ENCODE measurements at places on chromosomes 2 and 18.

DNA sequence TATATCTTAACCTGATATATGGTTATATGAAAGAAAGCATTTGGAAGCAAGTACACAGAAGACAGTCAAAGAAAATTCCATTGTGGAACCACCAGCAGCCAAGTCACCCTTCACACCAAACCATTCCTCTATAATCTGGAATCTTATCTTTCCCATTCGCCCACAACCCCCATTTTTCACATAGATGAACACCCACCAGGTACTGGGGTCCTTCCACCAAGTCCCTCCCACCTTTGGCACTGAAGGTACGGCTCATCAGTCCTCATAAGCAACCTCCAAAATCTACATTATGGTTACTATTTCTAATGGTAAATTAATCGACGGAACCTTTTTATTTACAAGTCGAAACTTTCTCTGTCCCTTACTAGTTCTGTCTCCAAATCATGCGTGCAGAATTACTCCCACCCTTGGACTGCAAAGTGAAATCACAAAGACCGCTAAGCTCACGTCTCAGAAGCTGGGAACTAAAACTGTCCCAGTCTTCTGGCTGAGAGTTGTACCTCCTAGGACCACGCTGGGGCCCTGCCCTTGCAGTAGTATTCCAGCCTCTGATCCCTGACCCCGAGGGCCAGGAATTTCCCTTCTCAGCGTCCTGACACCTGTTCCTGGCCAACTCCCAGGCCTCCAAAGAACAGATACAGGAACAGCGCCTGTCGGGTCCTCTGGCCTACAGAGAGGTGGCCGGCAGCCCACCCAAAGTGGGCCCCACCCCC, 702 bp downstream of the OLA1 start:
- DNase-seq = peak; percentile 28

DNA sequence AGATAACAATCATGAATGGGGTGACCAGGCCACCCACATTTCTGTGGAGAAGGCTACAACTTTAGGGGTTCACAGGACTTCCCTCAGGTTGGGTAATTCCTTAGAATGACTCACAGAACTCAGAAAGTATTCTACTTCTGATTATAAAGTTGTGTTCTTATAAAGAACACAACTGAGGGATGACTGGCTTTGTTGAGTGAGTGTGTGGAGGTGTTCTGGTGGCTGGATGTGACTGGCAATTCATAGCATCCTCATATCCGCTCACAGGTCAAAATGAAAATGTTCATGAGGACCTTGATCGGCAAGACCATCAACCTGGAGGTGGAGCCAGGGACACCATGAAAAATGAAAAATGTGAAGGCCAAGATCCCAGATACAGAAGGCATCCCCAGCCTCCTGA, 143.3 kb upstream of the CAB39 start:
- no peak for DNase-seq

DNA sequence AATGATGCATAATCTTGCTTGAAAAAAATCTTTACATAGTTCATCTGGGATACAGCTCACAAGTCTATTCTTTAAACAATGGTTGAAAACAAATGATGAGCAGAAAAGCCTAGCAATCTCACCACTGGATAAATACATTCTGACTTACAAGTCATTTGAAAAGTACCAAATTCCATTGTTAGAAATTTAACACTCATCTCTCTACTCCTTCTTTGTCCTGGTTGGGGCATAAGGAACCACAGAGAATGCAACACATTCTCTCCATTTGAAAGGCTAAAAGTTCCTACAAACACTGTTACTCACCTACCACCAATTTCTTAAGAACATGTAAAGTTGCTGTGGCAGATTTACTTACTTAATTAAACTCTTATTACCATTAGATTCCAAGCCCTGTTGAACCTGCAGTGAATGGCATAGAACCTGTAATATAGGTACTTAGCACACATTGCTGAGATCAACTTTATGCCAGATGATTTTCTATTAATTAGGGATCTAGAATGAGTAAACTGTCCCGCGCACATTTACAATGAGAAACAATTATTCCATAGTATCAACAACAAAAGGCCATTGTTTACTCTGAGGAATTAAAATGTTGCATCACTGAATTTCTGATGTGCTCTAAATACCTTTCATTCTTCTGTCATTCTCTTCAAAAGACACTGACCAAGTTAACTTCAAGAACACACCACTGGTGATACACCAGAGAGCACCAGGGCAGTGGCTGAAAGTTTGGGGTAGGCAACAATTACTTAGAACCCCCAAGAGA, 69.6 kb downstream of the CABYR start:
- peak; percentile 37 for DNase-seq

DNA sequence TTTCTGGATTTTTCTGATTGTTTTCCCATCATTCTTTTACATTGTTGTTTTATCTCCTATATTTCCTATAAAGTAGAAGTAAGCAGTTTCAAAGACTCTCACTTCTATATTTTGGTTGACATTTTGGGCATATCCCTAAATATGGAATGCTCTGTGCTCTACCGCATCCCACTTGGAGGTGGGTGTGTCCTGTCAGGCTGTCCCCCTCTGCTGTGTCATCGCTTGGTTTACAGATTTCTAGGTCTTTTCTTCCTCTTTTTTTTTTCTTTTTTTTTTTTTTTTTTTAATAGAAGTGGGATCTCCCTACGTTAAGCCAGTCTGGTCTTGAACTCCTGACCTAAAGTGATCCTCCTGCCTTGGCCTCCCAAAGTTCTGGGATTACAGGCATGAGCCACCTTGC, 13.3 kb downstream of the DGKD start:
- no peak for DNase-seq

DNA sequence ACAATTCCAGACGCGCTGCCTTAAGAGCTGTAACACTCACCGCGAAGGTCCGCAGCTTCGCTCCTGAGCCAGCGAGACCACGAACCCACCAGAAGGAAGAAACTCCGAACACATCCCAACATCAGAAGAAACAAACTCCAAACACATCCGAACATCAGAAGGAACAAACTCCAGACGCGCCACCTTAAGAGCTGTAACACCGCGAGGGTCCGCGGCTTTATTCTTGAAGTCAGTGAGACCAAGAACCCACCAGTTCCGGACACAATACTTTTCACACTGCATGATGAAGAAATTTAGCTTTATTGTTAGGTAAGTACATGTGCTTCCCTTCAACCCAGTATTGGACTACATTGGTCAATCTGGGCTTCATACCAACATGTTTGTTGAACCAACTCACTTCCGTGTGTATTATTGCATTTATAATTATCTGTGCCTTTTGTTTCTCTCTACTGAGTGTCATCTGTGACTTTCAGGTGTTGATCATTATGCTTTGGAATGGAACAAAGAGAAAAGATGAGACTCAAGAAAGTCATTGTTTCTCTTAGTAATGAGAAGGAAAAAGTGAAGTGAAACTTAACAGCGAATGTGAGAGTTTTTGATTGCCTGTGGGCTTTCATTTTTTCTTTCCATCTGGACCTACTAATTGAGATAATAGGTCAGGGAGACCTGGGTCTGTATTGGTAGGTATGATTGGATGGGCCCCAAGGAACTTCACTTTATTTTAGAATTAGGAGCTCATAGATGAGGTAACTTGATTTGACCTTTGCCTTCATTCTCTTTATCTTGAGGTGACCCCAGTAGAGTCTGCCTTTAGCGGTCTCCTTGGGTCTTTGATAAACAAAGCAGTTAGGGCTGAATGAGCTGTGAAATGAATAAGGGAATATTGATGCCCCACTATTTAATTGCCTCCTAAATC, 76.1 kb upstream of the CAVIN2 start:
- DNase-seq = no peak

DNA sequence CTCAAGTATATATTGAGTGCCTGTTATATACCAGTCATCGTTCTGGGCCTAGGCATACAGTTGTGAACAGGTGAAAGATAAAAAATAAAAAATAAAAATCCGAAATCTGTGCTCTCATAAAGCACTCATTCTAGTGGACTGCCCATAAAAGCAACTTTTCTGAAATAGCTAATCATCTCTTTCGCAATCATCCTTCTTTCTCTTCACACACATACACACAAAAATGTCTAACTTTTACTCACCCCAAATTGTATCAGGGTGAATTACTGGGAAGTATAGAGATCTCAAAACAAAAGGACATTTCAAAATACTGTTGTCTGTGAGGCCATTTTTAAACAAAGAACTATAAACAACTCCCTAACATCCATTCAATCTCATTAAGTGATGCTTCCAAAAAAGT, 29.6 kb upstream of the ORC2 start:
- DNase-seq = no peak

GRCh38 chr2:62589691-62590356, 83.8 kb upstream of the TMEM17 start:
- no peak for DNase-seq

GRCh38 chr2:179096090-179096489, 46.2 kb upstream of the CCDC141 start:
- DNase-seq = no peak

- DNase-seq = no peak
Observed at GRCh38 chr2:45141883-45142866, 132.9 kb upstream of the SIX2 start.
